ENCODE measurements at places on chromosomes 3 and 15.

DNA sequence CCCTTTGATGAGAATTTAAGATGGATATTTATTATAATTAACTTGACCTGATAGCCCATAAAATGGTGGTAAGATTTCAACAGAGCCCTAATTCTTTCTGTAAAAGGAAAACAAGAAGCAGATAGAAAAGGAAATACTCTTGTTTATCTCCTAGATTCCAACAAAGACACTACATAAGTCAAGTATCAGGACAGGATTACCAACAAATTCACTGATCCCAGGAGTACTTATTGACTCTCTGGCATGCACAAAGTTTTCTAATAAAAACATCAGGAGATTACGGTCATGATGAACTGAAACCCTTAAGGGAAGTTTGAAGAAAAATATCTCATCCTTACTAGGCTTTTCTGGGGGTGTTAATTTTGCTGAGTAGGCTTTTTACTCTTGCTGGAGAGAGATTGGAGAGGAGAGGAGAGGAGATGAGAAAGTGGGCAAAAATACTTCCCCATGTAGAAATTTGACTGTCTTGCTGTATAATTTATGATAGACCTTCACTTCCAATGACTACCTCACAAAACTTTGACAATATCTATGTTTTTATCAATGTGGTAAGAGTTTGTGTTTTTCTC is 43.1 kb upstream of the SLC24A5 start:
- no peak for DNase-seq

DNA sequence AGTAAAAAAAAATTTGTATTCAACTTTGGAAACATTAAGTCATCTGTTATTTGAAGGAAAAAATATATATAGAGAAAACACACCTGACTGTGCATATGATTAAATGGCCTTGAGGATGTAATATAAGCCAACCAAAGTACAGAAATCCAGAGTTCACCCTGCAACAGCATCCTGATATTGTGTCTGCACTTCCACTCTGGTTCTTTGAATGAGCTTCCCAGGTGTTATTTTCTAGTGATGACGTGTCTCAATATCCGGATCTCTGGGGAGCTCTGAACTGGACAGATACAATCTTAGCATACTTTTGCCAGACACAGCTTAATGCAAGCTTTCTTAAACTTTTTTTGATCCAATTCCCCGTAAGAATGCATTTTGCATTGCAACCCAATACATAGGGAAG is 19.5 kb upstream of the PIK3CB start:
- no peak for DNase-seq

GRCh38 chr3:82824491-82824890 is 1063.0 kb upstream of the GBE1 start:
- DNase-seq, result no peak

GRCh38 chr15:71393383-71393782 is 278.1 kb downstream of the THSD4 start:
- DNase-seq, result no peak

DNA sequence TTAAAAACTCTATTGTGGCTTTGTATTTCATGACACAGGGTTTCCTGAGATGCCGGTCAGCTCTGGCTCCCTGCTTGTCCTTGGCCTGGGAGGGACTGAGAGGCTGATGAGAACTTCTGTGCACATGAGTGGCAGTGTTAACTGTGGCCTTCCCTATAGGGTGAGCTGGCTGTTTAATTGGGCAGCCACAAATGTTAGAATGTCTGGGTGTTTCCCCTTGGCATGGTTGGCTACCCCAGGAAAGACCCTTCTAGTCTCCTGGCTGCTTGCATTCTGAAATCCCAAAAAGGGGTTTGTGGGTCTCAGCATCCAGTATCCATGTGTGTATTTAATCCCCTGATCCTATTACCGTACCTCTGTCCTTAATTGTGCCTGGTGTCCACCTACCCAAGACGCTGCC is 3.0 kb upstream of the KLF13 start:
- DNase-seq, result no peak

DNA sequence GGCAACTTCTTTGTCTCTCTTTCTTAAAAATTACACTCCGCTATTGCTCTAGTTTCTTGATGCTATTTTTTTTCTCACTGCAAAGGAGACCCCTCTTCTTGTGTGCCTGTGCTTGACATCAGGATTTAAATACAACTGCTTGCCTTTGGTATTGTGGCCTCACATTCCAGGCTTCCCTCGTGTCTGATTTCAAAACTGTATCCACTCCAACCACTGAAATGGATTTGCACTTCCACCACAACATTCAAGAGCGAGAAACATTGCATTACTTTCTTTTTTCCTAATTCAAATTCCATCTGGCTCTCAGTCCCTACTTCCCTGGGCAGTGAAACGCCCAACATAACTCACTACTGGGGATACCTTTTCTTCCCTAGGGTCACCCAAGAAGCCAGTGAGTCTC is 50.4 kb upstream of the PXYLP1 start:
- no peak for DNase-seq

GRCh38 chr3:121981473-121981872 is 40.6 kb downstream of the ILDR1 start:
- no peak for DNase-seq

DNA sequence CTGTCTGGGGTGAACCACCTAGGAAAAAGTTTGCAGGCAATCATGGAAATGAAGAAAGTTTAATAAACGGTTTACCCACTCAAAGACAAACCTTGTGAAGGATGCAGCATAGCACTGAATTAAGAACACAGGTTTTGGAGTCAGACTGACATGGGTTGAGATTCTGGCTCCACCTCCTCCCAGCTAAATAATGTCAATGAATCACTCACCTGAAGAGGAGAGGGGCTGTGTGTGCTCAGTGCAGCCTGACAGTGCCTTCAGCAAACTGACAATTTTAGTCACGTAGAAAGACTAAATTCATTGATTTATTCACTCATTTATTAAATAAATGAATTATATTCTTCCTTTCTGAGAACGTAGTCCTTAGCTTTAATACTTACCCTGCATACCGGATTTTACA is 18.9 kb downstream of the NR1I2 start:
- DNase-seq, result no peak

GRCh38 chr3:106805625-106806024 is 571.6 kb upstream of the CCDC54 start:
- no peak for DNase-seq

- DNase-seq, result peak; percentile 7
Observed at GRCh38 chr3:159763011-159763601, 225.5 kb upstream of the IL12A start.

- DNase-seq, result no peak
Observed at GRCh38 chr3:184176377-184177330, 2.0 kb downstream of the AP2M1 start.

DNA sequence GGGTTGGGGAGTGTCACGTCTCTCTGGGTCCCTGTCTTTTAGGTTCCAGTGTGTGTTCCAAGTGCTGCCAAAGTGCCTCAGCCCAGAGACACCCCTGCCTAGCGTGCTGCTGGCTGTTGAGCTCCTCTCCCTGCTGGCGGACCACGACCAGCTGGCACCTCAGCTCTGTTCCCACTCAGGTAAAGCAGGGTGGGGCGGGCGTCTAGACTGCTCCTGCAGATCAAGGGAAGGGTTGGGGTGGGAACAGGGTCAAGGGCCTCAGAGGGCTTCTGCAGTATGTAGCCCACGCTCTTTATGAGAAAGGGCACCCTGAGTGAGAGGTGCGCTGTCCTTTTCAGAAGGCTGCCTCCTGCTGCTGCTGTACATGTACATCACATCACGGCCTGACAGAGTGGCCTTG is 17.2 kb downstream of the ATRIP start:
- no peak for DNase-seq

DNA sequence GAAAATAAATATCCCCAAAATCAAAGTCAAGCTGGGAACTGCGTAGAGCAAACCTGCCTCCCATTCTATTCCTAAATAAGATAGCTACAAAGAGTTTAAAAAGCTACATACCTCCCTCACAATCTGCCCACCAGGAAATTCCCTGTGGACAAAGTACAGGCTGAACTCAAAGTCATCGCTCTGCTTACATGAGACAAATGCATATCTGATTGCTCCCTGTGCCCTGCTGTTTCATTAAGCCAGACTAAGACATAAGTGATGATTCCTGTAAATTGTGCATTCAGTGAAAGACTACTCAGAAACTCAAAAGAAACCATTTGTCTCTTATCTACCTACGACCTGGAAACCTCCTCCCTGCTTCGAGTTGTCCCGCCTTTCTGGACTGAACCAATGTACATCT is 28.5 kb upstream of the EIF4A2 start:
- DNase-seq, result no peak

- no peak for DNase-seq
Observed at GRCh38 chr3:373193-373779, 176.7 kb downstream of the CHL1 start.

GRCh38 chr3:49673715-49674496 is at the start of gene APEH:
TSS of gene APEH (plus strand) at chr3:49674351. CDS start at chr3:49674402, 51 bp downstream.
- DNase-seq, result no peak

- no peak for DNase-seq
Observed at GRCh38 chr15:39720621-39721611, 61.7 kb downstream of the FSIP1 start.

DNA sequence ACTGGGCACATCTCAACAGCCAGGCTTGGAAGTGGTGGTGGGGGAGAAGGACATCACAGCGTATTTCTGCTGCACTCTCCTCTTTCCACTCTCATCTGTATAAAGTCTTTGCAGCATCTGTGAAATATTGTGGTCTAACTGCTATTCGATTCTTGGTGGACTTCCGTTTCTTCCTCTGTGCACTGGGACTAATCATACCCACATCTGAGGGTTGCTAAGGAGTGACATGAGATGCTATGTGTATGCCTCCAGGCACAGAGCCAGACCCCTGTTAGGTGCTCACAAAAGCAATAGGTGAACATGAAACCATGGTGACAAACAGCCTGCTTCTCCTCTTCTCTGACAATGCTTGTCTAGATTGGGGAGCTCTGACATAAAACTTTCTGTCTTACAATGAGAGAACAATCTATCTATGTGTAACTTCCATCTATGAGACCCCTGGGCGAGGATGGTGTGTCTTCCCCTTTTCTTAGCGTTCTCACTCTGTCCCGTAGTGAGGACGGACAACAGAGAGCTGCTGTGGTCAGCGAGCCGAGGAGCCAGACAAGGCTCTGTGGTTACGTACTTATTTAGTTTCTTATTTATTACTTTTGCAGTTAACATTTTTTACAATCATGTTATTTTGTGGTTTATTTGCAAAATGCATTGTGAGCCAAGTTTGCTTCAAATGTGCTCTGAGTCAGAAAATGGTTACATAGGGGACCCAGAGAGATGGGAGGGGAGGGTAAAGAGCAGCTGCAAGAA is 196.7 kb upstream of the TPRG1 start:
- DNase-seq, result no peak

DNA sequence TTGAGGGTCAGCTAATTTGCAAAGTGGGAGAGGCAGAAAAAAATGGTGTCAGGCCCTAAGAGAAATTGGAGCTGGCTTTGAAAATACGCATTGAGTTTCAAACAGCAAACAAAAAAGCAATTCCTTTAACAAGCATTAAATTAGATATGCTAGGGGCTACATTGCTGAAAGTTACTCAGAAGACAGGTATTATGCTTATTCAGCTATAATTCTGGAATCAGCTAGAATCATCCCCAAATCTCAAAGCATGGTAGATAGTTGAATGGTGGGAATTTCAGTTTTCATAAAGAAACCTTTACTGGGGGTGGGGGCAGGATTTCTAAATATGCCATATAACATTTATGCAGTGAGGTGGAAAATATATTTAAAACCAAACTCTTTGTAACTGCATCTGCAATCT is 50.5 kb downstream of the BHLHE40 start:
- no peak for DNase-seq

Data from SIG-M5 (cell line).